ENCODE measurements at places on chromosomes 7 and 10.

- DNase-seq, result no peak
Measured at GRCh38 chr10:46226900-46227558, 59.8 kb upstream of the ANTXRL start.

- no peak for DNase-seq
Measured at GRCh38 chr10:131891929-131892805, 8.6 kb upstream of the PPP2R2D start.

DNA sequence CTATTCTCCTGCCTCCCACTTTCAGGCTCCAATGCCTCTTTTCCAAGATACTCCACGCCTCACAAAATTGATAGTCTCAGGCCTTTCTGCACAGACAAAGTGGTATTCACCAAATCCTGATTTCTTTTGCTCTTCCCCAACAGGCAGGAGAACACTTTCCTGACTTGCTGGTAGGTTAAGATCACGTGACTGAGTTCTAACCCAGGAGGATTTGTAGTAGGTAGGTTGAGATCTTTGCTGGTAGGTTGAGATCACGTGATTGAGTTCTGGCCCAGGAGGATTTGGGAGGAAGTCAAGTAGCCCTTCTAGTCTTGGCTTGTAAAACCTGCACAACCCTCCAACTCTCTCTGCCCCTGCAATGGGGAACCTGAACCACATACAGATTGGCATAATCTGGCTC lies 741.5 kb downstream of the TYW1 start:
- no peak for DNase-seq

GRCh38 chr10:103691723-103692435 lies 163.5 kb downstream of the SH3PXD2A start:
- DNase-seq, result no peak

- no peak for DNase-seq
Measured at GRCh38 chr7:94109556-94109955, 105.4 kb upstream of the BET1 start.

DNA sequence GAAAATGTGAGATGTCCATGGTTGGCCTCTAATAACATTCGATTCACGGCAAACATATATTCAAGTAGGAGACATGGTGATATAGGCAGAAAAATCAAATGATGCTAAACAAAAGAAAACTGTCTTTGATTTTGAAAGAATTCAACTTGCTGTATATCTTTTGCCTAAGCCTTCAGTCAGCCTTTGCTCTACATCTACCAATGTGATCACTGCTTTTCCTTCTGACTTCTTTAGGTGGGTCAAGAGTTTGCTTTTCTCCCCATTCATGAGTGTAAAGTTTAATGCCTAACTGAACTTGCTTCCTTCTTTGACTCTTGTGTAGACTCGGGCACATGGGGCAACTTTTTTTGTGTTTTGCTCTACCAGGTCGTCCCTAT lies 417 bp upstream of the HIF1AN start:
- no peak for DNase-seq

DNA sequence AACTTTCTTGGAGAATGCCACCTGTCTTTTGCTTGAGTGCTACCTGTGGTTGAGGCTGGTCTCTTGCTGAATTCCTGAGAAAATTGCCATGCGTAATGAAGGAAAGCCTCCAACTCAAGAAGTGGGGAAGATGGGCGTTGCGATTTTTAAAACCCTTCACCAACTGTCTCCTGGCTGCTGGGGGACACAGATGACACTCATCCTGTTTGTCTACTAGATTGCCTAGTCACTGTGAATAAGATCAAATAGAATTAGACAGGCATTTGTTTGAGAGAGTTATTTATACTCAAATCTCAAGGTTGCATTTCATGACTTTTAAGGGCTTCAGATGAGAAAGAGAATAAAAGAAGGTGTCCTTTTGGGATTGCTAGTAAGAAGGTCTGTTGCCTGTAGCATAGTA lies 84.3 kb upstream of the MTPN start:
- no peak for DNase-seq

DNA sequence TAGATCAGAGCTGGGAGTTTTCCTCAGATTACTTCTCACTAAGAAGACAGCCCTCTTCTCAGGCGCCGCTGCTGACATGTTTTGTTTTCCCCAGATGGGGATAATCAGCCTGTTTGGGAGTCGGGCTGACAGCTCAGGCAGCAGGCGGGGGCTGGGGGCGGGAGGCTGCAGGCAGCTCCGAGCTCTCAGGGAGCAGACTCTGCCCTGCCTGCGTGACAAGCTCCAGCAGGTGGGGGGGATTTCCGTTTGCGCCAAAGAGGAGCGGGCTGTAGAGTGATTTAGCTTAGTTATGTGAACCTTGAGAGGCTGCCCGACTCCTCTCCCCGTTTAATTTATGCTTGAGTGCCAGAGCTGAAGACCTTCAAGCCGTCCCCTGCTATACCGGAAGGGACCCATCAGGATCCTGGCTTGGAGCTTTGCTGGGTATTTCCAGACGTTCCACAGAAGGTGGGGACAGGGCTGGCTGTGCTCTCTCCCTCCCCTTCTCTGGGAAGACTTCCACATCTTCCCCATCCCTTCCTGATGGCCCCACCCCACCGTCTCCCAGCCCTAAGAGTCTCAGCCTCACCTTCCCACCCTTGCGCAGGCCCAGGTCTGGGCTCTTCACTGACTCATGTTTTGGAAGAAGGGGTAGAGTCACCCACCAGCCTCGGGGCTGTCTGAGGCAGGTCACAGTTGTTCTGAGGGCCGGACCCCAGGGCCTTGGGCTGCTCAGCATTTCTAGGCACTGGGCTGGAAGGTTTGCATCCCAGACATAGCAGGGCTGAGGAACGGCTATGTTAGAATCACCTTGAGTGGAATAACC lies 24.7 kb upstream of the ADCYAP1R1 start:
- DNase-seq, result no peak

GRCh38 chr7:101210143-101210542 lies 7.2 kb downstream of the PLOD3 start:
- no peak for DNase-seq

DNA sequence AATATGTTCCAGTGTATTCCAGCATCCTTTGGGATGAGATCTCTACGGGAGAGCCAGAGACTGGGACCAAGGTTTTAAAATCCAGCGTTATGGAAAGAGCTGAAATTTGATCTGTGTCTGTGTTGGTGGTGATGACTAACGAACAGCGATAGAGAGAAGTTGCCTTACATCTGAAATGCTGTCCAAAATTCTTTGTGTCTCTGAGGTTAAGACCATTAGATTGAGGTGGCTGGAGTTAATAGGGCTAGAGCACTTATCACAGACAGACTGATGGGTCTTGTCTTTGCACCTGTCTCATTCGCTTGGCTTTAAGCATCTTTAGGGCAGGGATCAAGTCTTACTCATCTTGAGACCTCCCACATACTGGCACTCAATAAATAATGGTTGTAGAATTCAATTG lies 41.0 kb upstream of the RAPGEF5 start:
- DNase-seq, result no peak

GRCh38 chr10:47077941-47078340 lies 166.7 kb downstream of the PTPN20 start:
- no peak for DNase-seq

GRCh38 chr7:3911685-3912084 lies 610.6 kb downstream of the SDK1 start:
- no peak for DNase-seq

- DNase-seq, result no peak
Measured at GRCh38 chr10:96205580-96205979, 65.8 kb downstream of the BLNK start.

DNA sequence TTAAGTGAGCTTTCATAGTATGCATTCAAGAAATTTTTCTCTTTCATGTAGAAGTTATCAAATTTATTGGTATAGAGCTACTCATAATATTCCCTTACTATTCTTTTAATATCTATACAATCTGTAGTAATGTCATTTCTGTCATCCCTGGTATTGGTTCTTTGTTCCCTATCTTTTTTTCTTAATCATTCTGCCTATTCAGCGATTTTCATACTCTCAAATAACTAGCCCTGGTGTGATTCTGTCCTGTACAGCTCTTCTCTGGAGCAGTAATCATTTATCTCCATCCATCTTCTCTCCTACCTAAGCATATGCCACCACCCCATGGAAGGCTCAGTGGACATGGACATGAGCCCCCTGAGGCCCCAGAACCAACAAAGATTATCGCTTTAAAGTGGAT lies 213.2 kb upstream of the NEBL start:
- DNase-seq, result no peak

GRCh38 chr7:81162771-81163525 lies 244.1 kb upstream of the SEMA3C start:
- no peak for DNase-seq

GRCh38 chr7:379456-380138 lies 89.6 kb downstream of the FOXL3 start:
- DNase-seq, result no peak

- DNase-seq, result no peak
Measured at GRCh38 chr10:113854761-113855588, 514 bp downstream of the NHLRC2 start.

DNA sequence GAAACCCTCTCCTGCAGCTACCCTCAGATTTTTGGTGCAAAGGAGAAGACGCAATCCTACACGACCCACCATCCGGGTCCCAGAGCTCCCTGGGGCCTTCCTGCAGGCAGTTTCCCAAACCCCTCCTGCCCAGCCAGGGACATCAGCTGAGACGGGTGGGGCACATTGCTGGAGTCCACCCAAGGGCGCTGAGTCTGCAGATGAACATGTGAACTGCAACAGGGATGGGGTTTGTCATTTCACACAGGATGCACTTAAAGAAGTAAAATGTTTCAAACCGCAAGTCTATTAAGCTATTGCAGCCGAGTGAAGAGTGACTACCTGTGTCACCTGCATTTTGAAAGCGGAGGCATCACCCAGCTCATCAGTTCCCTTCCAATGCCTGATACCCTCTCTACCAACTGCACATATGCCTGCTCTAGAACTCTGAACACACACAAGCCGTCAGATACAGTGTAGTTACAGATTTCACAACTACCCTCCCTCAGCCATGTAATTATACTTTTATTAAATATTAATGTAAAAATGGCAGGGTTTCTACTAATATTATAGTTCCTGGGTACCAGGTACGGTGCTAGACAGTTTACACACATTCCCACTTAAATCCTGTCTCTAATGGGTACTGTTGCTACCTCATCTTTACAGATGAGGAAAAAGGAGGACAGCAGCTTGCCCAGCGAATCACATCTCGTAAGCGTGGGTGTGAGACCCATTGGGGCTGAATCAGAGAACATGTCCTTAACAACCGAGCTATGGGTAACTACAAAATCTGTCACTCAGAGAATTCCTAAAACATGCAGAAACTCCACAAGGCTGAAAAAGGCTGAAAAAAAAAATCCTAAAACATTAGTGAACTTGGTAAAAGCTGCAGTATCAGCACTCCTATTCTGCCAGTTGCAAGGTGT lies 71.2 kb downstream of the GRB10 start:
- DNase-seq, result no peak

Measured in AG09309 (cell line).